ENCODE measurements at places on chromosomes 2 and 18.
A peak's percentile ranks its signal among the peaks of the same experiment; 100 is the strongest.

- no peak for DNase-seq
These were observed 1.7 kb downstream of the MIB1 start for GRCh38 chr18:21742315-21742687.

GRCh38 chr2:178136321-178137025 lies 24.2 kb downstream of the RBM45 start:
- no peak for DNase-seq

DNA sequence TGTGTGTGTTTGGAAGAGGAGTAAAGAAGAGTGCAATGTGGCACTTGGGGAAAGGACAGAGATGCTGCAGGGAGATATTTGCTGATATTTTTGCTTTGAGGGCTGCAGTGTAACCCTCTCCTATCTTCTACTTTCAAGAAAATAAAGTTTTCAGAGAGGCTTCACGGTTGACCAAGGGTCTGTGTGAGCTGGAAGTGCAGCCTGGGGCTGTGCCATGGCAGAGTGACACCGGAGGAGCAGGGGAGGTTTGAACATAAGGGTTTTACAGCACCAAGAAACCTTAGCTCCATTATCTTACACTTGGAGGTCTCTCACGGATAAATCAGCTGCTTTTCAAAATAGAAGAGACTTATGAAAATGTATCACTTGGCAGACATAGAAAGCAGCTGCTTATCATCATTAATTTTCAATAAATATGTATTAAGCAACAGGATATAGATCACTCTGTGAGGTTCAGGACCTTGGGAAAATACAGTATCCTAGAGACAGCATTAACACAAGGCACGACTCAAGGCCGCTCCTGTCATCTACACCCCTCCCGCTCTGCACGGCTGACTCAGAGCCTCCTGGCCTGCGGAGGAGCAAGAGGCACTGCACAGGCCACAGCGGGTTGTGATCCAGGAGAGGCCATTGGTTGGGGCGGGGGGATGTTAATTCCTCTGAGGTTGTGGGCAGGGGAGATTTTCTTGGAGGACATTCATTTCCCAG lies 127.8 kb downstream of the COPS8 start:
- DNase-seq = peak; percentile 88

- no peak for DNase-seq
These were observed 95.8 kb downstream of the TMEFF2 start for GRCh38 chr2:192098814-192099491.

DNA sequence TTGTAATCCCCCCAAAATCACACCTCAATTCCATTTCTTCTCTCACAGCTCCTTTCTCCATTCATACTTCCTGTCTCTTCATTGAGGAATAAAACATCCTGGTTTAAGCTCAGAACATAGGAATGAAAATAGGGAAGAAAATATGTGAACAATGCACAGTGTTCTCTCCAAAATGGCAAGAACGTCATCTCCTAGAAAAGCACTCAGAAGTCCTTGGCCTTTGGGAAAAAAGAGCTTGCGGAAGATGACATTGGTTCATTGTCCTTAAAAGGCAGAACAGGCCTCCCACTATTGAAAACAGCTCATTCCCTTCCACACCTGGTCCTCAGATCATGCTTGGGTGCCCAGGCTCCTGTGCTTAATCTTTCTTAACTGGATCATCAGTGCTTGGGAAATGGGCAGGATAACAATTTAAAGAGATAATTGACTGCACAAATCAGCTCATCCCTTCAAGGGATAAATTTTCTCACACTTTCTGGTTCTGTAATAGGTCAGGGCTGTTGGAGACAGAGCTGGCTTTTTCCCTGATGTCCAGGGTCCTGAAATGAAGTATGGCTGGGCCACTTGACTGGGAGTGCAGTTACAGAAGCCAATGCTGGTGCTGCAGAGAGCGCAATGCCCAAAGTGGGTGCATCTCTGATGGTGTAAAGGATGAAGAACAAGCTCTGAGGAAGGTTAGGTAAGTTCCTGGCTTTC lies 69.2 kb downstream of the MARCHF4 start:
- DNase-seq = no peak

DNA sequence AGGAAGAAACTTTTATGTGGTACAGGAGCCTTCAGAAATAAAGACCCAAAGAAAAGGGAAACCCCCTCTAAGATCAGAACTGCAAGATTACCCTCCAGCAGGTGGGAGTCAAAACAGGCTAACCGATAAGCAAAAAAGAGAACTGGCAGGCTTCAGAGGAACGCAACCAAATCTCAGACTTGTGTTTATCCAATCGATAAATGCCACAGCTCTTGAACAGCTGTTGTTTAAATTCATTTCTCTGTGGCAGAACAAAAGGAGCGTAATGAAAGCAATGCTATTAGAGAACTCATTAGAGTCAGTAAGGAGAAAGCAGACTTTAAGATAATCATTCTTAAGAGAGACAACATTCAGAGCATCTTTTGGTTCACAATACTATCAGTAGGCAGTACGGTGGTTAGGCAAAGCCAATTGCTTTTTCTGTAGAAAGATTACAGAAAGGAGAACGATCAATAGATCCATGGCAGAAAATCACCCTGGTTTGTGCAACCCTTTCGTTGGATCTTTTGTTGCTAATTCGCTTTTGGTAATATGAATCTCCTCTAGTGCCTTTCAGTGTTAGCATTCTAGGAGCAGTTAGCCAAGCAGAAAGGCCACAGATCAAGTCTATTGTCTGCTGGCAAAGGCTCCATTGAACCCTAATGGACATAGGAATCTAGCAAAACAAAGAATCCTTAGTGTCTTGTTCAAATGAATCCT lies 476.4 kb upstream of the CHST9 start:
- DNase-seq = peak; percentile 13

DNA sequence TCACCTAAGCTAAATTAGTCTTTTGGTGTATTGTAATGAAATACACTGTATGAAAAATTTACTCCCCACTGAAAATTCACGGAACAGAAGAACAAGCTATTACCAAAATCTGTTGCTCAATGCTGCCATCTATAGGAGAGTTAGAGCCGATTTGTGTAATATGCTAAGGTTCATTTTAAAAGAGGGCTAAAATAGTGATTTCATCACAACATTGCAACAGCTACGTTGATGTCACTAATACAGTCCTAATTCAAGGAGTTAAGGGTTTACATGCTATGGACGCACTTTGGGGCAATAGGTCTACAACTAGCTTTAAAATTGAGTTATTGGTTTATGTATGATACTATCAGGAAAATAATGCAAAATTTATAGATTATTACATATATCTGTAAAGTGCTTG lies 3.0 kb upstream of the IRS1 start:
- DNase-seq = peak; percentile 91

- no peak for DNase-seq
These were observed 431.8 kb upstream of the SPHKAP start for GRCh38 chr2:228613133-228613850.

DNA sequence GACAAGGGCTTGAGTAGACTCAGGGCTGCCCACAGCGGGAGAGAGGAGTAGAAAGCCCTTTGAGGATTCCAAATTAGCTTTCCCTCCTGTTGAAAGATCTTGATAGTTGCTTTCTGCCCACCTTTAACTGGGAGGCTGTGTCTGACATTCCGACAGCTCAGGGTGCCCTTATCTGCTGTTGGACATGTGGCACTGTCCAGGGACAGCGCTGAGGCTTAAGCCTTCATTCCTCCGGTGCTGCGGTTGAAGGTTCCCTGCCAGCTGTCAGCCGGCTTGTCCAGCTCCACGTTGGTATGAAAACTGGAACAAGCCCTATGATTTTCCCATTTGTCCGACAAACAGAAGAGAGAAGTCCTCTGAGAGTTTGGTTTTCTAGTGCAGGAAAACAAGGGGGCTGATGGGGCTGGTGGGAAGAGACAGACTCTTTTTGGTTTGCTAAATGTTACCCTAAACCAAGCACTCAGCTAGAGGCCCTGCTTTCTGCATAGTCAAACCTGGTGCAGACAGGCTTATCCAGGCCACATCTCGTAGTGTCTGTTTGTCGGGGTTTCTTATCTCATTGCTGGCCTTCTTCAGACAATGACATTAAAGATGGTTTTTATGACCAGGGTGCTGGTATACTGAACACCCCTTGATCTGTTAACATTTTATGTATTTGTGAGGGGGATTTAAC lies 24.5 kb downstream of the GREB1 start:
- DNase-seq = no peak

GRCh38 chr18:47333926-47334635 lies 82.6 kb upstream of the SKOR2 start:
- DNase-seq = no peak

DNA sequence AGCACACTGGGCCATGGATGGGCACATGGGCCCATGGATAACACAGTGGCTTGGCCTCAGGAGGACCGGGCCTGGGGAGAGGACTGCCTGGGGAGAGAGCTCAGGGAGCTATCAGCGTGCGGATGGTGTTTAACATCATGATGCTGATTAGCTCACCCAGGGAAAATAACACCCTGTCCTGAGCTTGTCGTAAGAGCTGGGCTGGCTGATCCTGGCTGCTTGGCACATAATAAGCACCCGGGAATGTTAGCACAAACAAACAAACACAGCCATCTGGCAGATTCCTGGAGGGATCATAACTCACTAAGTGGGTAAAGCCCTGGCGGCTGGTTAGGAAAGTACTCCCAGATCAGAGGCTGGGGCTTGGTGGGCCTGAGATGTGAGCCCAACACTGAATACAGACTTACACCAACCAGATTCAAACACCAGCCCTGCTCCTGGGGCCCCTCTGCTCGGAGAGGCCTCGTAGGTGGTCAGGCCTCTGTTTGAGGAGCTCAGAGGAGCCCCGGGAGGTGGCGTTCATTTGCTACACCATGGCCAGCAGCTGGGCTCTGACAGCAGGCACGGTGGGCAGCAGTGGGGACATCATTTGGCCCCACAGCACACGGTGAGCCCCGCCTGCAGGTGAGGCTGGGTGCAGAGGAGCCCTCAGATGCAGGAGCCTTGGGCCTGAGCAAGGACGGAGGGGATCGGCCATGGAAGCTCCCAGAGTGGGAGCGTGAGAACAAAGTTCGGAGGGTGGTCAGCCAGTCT lies 193.4 kb upstream of the HDAC4 start:
- peak; percentile 38 for DNase-seq

DNA sequence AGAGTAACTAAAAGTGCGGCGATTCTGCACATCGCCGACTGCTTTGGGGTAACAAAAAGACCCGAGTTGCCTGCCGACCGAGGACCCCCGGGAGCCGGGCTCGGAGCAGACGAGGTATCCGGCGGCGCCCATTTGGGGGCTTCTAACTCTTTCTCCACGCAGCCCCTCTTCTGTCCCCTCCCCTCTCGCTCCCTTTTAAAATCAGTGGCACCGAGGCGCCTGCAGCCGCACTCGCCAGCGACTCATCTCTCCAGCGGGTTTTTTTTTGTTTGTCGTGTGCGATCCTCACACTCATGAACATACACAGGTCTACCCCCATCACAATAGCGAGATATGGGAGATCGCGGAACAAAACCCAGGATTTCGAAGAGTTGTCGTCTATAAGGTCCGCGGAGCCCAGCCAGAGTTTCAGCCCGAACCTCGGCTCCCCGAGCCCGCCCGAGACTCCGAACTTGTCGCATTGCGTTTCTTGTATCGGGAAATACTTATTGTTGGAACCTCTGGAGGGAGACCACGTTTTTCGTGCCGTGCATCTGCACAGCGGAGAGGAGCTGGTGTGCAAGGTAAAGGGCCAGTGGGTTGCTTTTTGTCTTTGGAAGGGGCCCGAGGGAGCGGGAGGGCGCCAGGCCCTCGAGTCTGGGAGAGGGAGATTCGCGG lies 1.4 kb downstream of the TRIB2 start:
- DNase-seq = peak; percentile 71

DNA sequence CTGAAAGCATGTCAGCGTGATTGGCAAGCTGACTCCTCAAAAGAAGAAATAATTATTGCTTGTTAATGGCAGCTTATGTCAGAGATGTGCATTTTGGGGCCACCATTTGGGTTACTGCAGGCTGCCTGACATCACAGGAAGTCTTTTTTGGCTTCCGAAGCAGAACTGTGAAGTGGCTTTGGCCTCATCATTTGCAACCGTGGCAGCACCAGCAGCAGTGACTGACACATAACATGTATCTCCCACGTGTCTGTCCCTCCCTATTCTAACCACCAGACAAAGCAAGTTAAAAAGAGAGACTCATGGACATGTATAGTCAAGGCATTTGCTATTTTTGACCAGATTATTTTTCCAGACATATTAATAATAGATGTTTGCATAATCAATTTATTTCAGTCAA lies 488.7 kb upstream of the ACVR2A start:
- no peak for DNase-seq

DNA sequence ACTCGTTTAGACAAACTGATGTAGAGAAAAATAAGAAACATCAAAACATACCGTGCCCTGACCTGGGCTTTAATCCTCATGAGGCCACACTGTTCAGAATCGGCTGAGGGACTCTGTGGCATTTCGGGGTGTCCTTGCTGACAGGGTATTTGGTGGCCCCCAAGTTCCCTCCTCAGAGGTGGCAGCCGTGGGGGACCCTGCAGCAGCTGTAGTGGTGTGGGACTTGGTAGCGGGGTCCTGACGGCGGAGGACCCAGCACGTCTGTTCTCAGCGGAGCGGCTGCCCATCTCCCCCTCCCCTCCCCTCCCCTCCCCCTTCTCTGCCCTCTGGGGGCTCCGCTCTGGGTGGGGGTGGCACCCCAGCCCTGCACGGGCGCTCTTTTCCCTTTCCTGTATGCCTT lies 18.4 kb downstream of the KCNG2 start:
- DNase-seq = no peak

GRCh38 chr2:19131871-19132270 lies 226.6 kb downstream of the OSR1 start:
- no peak for DNase-seq

DNA sequence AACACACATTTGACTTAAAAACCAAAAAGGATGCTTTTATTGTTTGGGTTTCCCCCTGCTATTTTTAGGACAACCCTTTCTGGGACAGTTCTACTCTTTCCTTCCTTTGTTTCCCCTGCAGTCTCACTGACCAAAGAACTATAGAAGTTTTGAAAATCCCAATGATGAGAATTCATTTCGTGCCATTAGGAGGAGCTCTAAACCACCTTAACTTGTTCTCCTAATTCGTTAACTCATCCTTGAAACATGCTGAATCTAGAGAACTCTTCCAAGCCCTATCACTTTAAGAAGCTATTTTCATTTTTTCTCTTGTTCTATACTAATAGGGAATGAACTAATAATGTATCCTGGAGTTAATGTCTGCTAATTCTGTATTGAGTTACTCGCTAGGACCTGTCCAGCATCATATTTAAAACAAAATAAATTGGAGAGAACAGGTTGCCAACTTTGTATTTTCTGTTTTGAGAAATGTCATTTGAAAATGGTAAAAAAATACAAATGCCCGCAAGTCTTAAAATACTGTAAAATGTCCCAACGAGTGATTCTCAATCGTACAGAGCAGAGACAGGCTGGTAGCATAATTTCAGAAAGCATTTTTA lies 62.9 kb downstream of the AFTPH start:
- DNase-seq = peak; percentile 75

- no peak for DNase-seq
These were observed 127.3 kb upstream of the LGALSL start for GRCh38 chr2:64326578-64327050.

- peak; percentile 22 for DNase-seq
These were observed 208.4 kb downstream of the TNS1 start for GRCh38 chr2:217794133-217794986.

DNA sequence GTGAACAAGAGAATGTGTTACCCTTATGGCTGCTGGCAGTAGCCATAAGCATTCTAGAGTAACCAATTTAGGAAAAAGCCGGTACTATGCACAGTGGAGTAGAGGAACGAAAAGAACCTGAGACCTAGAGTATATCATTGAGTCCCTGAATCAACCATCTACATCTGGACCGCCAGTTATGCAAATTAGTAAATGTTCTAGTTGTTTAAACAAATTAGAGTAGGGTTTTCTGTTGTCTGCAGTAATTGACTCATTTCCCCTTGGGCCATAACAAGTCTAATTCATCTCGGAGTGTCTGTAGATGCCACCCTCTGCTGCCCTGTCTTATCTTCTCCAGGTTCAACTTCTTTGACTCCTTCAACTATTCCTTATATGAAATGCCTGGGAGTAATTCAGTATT lies 60.1 kb upstream of the CAPN13 start:
- DNase-seq = no peak
